ENCODE measurements at places on chromosomes 1 and 21. TPM values are rescaled to one million over a fixed set of nuclear protein-coding genes. Genes with fewer than 3 reads are reported as not detected.
A peak's percentile ranks its signal among the peaks of the same experiment; 100 is the strongest.

GBP3 gene
- 0.98 TPM for polyA plus RNA-seq

FCRL4 gene
- not detected for polyA plus RNA-seq

CFHR5 gene
- polyA plus RNA-seq: not detected

STUM gene
- polyA plus RNA-seq: not detected

CLDN19 gene
- 0.03 TPM for polyA plus RNA-seq

THEM5 gene
- polyA plus RNA-seq: not detected

SPOCD1 gene
- polyA plus RNA-seq: 5.5 TPM

FAM167B gene
- polyA plus RNA-seq: 2.0 TPM

CADM3 gene
- 0.05 TPM for polyA plus RNA-seq

CRYAA gene
- polyA plus RNA-seq: not detected

FMO2 gene
- not detected for polyA plus RNA-seq

ANKRD34A gene
- polyA plus RNA-seq: 0.25 TPM

DNA sequence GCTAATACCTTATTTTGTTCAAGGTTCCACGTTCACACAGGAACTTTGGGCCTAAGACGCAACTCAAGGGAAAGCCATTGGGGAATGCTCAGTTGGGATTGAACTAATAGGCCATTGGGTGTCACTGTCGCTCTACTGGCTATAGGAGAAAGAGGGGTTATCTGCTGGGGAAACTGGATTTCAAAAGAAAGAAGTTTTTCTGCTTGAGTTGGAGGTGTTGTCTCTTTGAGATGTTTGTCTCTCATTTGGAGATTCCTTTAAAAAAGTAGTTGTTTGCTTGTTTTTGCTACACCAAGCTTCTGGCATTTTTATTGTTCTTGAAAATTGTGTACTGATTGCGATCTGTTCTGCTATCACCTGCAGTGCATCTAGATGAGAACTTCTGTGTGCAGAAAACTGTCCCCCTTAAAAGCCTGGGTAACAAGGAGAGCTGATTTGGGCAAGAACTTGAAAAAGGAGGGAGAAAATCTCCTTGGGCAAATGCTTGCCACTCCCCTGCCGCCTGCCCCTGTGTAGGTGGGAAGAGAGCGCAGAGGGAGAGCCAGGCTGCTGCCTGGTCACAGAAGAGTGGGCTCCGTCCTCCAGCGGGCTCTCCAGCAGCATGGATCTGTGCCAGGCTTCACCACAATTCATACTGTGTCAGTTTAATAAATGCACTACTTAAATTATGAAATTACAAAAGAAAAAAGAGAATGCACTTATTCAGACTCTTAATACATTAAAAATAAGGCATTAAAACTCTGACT, 39.9 kb downstream of the PEX14 start:
- DNase-seq: peak; percentile 49

- DNase-seq: peak; percentile 65
Observed at GRCh38 chr1:16082283-16083038, 9.0 kb upstream of the FAM131C start.

GRCh38 chr21:28489162-28489561, 503.5 kb downstream of the LTN1 start:
- no peak for DNase-seq

GRCh38 chr1:1156140-1157032, 17.3 kb upstream of the TTLL10 start:
- DNase-seq: no peak

GRCh38 chr1:46204406-46204742, 1.2 kb downstream of the LURAP1 start:
- DNase-seq: no peak

DNA sequence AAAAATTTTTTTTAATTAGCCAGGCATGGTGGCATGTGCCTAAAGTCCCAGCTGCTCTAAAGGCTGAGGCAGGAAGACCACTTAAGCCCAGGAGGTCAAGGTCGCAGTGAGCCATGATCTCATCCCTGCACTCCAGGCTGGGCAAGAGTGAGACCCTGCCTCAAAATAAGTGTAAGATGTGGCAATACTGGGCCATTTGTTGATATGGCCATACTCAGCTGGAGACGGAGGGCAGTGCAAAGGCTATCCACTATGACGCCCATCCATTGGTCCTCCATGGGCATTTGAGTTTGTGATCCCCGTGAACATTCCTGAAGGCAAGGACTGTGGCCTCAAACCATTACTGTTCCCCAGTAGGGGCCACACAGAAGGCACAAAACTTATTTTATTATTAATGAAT, 1.5 kb downstream of the CASP9 start:
- DNase-seq: no peak

GRCh38 chr1:110443451-110443850, 7.5 kb upstream of the PROK1 start:
- no peak for DNase-seq

DNA sequence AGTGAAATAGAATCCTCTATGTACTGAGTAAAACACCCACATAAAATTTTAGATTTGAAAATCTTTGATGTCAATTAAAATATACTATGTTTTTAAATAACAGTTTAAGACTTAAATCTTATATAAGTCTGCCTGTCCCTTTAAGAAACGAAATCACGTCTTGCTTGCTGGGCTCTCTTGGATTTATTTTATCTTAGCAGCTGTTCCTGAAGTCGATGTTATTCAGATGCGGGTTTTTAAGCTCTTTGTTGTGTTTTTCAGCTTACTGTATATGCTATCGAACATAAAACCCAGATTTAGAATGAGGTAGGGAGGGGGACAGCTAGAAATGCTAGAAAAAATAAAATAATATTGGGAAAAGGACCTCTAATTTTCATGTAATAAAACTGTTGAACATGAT, 11.1 kb upstream of the SSX2IP start:
- no peak for DNase-seq

DNA sequence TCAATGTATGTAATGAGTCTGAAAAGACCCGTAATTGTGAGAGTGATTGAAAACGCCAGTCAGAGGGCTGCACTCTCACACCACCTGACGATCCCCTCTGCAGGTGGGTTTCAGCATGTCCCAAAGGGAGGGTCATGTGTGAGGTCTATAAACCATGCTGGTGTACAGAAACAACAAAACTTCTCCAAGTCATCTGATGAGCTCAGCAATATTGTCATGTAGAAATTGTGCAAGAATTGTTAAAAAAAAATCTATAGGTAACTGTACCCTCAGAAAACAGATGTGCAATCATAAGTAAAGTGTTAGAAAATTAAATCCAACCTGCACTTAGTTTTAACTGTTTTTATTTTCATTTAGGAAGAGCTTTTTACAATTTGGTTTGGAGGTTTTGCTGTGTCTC, 152.5 kb downstream of the PCBP3 start:
- no peak for DNase-seq

DNA sequence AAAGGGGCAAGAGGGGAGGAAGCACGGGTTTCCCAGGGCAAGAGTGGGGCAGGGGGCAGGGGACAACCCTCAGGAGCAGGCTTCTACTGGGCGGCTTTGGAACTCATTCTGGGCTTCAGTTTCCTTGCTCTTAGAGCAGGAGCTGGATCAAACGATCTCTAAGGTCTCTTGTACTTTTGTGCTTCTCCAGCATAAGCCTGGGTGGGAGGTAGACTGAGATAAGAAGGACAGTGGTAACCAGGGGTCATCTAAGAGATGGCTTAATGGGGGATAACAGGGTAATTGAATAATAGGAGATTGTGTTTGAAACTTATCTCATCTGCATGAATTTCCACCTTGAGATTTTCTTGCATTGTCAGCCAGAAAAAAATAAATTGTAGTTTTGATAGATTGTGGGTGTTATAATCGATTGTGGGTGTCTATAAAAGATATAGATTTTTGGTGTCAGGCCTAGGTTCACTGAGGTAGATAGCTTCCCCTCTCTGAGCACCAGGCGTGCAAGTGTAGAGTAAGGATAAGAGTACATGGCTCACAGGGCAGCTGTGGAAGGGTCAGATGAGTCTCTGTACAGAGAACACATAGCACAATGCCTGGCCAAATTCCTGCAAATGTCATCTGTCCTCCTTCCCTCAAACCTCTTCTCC, 68.0 kb downstream of the CD58 start:
- no peak for DNase-seq

DNA sequence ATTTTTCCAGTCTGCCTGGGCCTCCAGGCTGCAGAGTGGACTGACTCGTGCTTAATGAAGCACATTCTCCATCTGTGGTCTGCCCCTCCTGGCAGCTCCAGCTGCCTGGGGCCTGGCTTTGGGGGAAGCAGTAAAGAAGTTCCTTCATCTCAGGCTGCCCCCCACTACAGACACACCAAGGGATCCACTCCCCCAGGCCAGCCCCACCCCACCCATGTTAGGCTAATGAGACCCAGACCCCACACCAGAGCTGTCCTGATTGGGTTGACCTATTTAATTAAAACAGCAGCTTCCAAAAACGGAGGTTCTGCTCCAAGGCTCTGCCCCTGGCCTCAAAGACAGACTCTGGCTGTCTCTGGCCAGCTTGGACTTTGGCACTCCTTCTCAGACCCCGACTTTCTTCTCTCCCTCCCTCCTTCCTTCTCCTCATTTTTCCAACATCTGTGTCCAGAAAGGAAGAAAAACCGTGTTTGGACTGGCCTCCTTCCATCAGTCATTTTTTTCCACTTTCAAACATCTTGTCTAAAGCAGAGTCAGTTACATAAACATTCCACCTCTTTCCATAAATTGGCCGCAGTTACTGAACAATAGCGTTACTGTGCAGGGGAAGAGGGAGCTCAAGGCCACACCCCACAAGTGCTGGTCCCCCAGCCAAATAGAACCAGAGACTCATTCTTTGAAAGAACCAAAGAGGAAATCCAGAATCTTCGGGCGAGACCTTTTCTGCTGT, 29.7 kb downstream of the SERTAD4 start:
- no peak for DNase-seq

- DNase-seq: no peak
Observed at GRCh38 chr1:2966449-2967328, 54.6 kb upstream of the ACTRT2 start.

DNA sequence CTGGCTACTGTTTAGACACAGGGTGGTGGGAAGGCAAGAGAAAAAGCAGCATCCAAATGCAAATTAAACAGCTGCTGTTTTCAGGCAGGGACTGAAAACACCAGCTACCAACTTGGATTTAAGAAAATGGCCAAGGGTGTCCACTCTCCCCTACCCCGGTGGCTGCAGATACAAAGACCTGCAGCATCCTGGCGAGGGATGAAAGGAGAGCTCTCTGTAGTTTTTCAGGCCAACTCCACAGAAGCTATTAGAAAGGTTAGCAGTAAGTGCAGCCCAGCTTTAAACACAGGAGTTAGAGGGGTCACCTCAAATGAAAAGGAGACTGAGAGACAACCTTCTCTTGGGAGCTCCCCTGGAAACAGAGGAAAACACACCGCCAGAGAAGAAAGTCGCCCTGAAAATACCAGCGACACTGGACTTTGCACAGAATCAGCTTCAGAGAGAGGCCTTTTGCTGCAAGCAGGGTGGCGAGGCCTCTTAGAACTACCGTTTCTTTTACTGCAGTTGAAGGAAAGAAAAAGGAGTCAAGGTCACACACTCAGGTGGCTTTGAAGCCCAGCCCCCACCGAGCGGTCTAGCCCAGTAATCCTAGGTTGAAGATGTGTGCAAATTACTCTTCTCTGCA, 74.4 kb upstream of the TIAM1 start:
- no peak for DNase-seq

- DNase-seq: peak; percentile 59
Observed at GRCh38 chr1:116667575-116668105, at the start of gene IGSF3. Gene IGSF3 (minus strand): TSS chr1:116667733. CDS start chr1:116666326, 1,407 bp downstream.

- DNase-seq: no peak
Observed at GRCh38 chr1:66355756-66356155, 178.2 kb upstream of the SGIP1 start.

- no peak for DNase-seq
Observed at GRCh38 chr1:62437273-62437940, 558 bp downstream of the USP1 start.

DNA sequence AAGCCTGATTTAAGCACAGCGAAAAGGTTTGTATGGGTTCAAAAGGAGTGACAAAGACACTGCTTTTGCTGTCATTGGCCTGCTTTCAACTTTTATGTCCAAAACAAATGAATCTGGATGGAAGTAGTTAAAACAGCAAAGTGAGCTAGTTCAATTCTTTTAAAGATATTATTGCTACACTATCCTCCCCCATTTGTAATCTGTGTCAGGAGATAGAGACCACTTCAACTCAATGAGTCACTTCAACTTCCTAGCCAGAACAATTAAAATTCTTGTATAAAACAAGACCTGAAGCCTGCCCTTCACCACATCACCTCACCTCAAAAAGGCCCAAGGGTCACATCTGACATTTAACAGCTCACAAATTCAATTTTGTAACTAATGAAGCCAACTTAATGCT, 364.1 kb upstream of the LYPLAL1 start:
- no peak for DNase-seq

DNA sequence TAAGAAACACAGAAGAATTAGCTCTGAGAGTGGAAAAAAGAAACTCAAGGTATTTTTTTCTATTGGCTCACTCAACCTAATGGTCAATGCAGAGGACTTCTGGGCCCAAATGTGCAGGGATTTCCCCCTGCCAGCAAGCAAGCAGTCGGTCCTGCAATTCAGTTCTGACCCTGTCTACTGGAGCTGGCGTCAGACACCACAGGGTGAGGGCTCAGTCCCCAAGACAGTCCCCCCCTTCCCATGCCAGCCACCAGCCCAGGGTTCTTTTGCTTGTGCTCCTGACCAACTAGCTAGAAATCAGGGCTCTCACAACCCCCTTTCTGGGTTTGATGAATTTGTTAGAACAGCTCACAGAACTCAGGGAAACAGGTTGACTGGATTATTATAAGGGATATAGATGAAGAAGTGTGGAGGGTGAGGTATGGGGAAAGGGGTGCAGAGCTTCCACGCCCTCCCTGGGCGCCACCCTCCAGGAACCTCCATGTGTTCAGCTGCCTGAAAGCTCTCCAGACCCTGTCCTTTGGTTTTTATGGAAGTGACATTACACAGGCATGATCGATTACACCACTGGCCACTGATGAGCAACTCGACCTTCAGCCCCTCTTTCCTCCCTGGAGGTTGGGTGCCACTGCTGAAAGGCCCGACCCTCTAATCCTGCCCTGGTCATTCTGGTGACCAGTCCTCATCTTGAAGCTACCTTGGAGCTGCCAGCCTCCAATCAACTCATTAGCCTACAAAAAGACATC, 22.5 kb upstream of the PWP2 start:
- no peak for DNase-seq

DNA sequence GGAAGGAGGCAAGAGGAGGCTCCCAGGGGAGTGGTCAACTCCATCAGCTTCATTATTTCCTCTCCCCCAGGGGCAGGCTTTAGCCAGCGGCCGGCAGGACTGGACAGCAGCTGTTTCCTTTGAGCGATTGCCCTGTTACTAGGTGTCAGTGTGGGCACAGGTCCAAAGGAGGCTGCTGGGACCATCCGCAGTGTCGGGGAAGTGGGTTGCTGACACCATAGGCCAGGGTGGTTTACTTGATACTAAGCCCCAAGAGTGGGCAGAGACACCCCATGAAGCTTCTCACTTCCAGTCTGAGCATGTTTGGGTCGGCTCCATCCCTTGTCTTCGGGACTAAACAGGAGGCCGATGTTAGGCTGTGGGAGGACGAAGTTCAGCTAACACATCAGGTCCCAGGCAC, 63.6 kb downstream of the KAZN start:
- no peak for DNase-seq

GRCh38 chr1:42340901-42341300, 5.9 kb upstream of the FOXJ3 start:
- DNase-seq: no peak

- no peak for DNase-seq
Observed at GRCh38 chr1:221689138-221689537, 52.8 kb downstream of the DUSP10 start.

All from A549 (cell line).